ENCODE measurements at places on chromosomes 2 and 18. TPM values are rescaled to one million over a fixed set of nuclear protein-coding genes. Genes with fewer than 3 reads are reported as not detected.

Gene NTSR2
- total RNA-seq = not detected

Gene SLC40A1
- 76.5 TPM for total RNA-seq

Gene DNAJC5G
- not detected for total RNA-seq

Gene CYBRD1
- 453 TPM for total RNA-seq

Gene CD8B2
- not detected for total RNA-seq

Gene PIGN
- 24.2 TPM for total RNA-seq

Gene ACAA2
- 20.3 TPM for total RNA-seq

Gene RASGRP3
- total RNA-seq = 22.1 TPM

Gene SMYD1
- not detected for total RNA-seq

Gene TSPYL6
- not detected for total RNA-seq

Gene QPCT
- total RNA-seq = 5.0 TPM

Gene UXS1
- 28.3 TPM for total RNA-seq

Gene RBM44
- 1.6 TPM for total RNA-seq

Gene ANKRD30BL
- total RNA-seq = not detected

Gene TNFRSF11A
- total RNA-seq = 14.2 TPM

Gene IL37
- total RNA-seq = not detected

Gene SLC16A14
- 3.0 TPM for total RNA-seq

Gene SLC66A2
- 51.2 TPM for total RNA-seq

Gene TRIM43
- not detected for total RNA-seq

Gene ALLC
- not detected for total RNA-seq

Gene UBXN4
- total RNA-seq = 126 TPM

Gene TUBB8B
- not detected for total RNA-seq

Gene AMER3
- not detected for total RNA-seq

Measured in thoracic aorta (tissue), 2 donors.